CD4-positive, alpha-beta T cell treated with Interleukin-6 for 4 hours (primary cell): ENCODE measurements at places on chromosomes 16 and 17.

DNA sequence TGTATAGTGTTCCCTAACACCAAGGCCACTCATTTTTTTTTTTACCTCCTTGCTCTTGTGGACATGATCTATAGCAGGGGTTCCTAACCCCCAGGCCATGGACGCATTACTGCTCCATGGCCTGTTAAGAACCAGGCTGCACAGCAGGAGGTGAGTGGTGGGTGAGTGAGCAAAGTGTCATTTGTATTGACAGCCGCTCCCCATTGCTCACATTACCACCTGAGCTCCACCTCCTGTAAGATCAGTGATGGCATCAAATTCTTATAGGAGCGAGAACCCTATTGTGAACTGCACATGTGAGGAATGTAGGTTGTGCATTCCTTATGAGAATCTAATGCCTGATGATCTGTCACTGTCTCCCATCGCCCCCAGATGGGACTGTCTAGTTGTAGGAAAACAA is 342.0 kb downstream of the SOX9 start:
- no peak for DNase-seq

DNA sequence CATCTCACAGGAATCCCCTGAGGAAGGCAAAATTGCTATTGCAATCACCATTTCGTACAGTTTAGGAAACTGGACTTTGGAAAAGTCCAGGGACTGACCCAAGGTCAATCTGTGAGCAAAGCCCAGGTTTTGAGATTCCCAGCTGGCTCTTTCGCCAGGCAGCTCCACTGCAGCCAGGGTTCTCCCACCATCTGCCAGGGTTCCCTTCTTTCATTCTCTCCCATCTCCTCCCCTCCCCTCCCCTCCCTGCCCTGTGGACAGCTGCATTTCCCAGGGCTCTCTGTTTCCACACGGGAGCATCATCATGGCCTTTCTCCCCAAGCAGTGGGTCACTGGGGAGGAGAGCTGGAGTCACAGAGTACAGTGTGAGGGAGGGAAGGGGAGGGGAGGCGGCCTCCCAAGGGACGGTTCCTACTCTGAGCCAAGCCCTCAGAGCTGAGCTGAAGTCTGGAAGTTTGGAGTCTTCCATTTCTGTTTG is 11.9 kb upstream of the GSDMA start:
- DNase-seq = no peak

DNA sequence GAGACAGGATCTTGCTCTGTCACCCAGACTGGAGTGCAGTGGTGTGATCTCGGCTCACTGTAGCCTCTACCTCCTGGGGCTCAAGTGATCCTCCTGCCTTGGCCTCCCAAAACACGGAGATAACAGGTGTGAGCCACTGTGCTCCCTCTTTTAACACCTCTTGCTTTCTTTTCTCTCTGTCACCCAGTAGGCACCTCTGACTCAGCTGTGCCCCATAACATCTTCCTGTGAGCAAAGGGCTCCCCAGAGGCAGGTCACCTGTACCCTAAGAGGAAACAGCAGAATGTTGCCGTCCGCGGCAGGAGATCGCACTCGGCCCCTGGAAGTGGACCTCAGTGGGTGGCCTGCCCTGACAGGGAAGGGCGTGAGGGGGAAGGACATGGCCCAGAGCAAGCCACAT is 918 bp upstream of the NLRC3 start:
- peak; percentile 71 for DNase-seq

DNA sequence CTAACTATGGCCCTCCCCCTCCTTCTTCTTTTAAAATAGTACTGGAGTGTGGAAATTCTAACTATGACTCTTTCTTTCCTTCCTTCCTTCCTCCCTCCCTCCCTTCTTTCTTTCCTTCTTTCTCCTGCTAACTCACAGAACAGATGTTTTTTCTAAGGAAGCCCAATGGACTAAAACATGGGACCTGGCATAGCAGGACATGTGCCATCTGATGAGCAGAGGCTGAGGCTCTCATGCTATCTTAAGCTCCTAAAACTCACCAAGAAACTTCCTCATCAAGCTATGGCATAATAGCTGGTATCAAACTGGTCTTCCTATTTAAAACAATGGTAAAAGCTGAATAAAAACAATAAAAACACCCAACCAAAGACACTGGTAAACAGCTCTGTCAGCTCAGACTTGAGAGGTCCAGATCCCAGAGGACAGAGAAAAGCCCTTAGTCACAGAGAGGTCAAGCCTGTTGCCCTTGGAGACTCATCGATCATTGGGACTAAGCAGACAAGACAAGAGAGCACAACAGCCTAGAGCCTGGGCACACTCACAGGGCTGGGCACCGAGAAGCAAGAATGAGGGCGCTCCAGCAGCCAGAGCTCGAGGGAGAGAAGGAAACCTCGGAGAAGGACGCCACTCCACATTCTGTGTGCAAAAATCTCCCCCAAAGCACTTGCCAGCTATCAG is 27.6 kb downstream of the SLC38A10 start:
- DNase-seq = no peak

GRCh38 chr17:78946631-78947030 is 21.4 kb upstream of the TIMP2 start:
- no peak for DNase-seq
